ENCODE measurements at places on chromosomes 7 and 10. TPM values are rescaled to one million over a fixed set of nuclear protein-coding genes. Genes with fewer than 3 reads are reported as not detected.

ANKRD2 gene
- not detected for total RNA-seq

TRIM73 gene
- total RNA-seq = 30.5 TPM

C10orf95 gene
- total RNA-seq = 1.6 TPM

ABLIM1 gene
- total RNA-seq = 202 TPM

GLI3 gene
- total RNA-seq = 0.06 TPM

FKBP14 gene
- total RNA-seq = 6.0 TPM

DNAJC12 gene
- total RNA-seq = not detected

CD36 gene
- 4.3 TPM for total RNA-seq

SPDYE2 gene
- total RNA-seq = 0.28 TPM

CTBP2 gene
- total RNA-seq = 0.61 TPM

ABCC2 gene
- 6.5 TPM for total RNA-seq

OR9A2 gene
- not detected for total RNA-seq

ANKRD1 gene
- not detected for total RNA-seq

OR6B1 gene
- total RNA-seq = not detected

Data from CD4-positive, alpha-beta memory T cell (primary cell).